Posterior cingulate gyrus (tissue), 11 donors: ENCODE measurements at places on chromosomes 6 and 20.

- DNase-seq = no peak
Observed at GRCh38 chr6:61210549-61210948, 1075.5 kb downstream of the KHDRBS2 start.

GRCh38 chr6:119126826-119127225, 48.4 kb upstream of the FAM184A start:
- DNase-seq = no peak

DNA sequence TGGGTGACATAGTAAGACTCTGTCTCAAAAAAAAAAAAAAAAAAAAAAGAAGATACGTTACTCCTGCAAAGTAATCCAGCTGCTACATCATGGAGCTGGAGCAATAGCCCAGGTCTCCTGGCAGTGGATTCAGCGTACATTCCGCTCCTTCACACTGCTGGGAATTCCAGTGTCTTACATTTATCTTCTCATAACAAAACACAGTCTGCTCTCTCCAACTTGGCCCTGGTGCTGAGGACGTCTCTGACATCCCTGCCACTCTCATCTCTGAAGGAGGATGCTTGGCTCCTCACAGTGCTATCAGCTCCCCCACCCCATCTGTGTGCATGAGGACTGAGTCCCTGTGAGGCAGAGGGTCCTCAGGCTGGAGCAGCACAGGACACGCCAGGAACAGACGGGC, 529.8 kb downstream of the CD83 start:
- DNase-seq = no peak

GRCh38 chr6:169079650-169080049, 174.0 kb downstream of the THBS2 start:
- no peak for DNase-seq

DNA sequence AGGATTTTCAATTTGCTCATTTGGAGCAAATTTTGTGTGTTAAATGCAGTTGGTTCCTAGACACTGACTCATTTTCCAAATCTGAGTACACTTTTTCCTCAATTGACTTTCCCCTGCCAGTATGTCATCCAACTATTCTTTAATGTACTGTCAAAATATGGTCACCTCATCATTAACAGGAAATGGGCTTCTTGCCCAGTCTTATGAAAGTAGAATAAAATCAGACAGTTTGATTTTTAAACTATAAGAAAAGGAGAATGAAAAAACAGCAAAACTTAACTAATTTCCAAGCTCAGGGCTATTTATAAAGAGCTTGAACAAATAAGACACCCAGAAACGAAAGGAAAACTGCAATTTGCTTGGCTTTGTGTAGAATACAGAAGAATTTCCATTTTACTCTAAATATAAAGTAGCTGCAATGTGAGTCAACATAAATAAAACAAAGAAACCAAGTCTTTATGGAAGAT, 43.7 kb upstream of the RAB23 start:
- no peak for DNase-seq

GRCh38 chr6:80356000-80356399, 249.5 kb downstream of the BCKDHB start:
- DNase-seq = no peak

- DNase-seq = no peak
Observed at GRCh38 chr6:15927531-15928225, 201.2 kb upstream of the MYLIP start.

GRCh38 chr6:11151488-11151887, 40.0 kb upstream of the ERVFRD-1 start:
- DNase-seq = no peak

DNA sequence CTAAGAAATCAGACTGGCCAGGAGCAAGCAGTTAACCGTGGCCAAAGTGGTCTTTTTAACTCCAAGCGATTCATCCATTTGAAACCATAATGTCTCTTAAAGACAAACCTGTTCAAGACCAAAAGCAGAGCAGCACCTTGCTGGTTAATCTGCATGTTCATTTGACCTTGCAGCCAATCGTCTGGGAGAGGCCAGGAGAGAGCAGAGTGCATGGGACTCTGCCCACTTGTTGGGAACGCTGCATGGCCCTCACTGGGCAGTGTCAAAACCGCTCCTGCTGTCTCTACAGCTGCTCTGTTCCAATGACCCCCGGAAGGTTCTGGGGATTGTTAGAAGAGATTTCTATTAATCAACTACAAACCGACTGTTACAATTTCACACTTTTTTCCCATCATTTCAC, 79.6 kb downstream of the OLIG3 start:
- no peak for DNase-seq

GRCh38 chr6:45617441-45617840, 239.7 kb upstream of the SUPT3H start:
- no peak for DNase-seq

GRCh38 chr20:50692552-50692933, 1.2 kb upstream of the RIPOR3 start:
- no peak for DNase-seq

- no peak for DNase-seq
Observed at GRCh38 chr6:105797983-105798453, 288.1 kb upstream of the PRDM1 start.

DNA sequence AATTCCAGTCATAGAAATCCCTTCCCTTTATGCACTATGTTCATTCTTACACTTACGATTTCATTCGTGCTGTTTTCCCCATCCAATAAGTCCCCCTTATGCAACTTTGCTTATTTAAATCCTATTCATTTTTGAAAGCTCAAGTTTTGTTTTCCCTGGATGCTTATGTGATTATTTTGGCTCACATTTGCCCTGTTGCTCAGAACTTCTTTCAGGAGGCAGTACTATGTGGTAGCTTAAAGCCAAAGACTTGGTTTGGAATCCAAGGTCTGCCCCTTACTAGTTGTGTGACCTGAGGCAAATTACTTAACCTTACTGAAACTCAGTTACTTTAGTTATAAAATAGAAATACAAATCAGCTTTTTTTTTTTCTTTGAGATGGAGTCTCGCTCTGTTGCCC, 59.6 kb downstream of the MOXD1 start:
- DNase-seq = no peak

DNA sequence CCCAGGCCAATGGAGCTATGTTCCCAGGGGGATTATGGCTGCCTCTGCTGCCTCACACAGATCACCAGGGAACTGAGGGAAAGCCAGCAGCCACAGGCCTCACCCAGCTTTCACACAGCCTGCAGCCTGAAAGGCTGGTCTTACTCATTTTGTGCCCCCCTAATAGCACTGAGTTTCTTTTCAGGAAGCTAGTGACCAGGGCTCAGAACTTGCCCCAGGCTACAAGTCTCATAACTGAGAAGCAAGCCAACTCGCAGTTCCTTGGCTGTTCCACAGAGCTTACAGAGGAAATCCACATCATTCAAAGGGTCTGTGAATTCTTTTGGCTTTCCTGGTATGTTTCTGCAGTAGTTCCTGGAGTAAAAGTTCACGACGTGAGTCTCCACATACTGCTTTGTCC, 524.8 kb upstream of the GJE1 start:
- no peak for DNase-seq

GRCh38 chr20:10883166-10883565, 209.4 kb upstream of the JAG1 start:
- no peak for DNase-seq
